ENCODE measurements at places on chromosomes 6 and 20.
A peak's percentile ranks its signal among the peaks of the same experiment; 100 is the strongest.

GRCh38 chr6:132268209-132268608 is 133.1 kb downstream of the MOXD1 start:
- DNase-seq = no peak

DNA sequence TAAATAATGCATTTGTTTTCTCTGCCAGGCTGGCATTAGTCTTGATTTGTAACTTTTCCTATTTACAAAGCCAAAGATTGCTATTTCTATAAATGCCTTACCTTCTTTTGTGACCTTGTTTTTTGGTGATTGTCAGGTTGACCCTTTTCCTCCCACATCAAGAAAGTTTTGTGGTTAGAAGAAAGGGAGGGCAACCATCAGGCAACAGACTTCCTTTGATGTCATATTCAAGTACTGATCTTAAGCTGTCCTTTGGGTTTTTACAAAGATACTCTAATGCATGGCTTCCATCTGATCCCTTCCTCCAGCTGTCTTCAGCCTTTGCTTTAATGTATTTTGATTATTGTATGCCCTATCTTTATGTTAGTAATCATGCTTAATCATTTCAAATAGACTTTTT is 23.9 kb downstream of the RNF217 start:
- no peak for DNase-seq

GRCh38 chr6:156685823-156686222 is 91.4 kb upstream of the ARID1B start:
- no peak for DNase-seq

GRCh38 chr6:82955841-82956240 is 109.8 kb downstream of the UBE3D start:
- no peak for DNase-seq

DNA sequence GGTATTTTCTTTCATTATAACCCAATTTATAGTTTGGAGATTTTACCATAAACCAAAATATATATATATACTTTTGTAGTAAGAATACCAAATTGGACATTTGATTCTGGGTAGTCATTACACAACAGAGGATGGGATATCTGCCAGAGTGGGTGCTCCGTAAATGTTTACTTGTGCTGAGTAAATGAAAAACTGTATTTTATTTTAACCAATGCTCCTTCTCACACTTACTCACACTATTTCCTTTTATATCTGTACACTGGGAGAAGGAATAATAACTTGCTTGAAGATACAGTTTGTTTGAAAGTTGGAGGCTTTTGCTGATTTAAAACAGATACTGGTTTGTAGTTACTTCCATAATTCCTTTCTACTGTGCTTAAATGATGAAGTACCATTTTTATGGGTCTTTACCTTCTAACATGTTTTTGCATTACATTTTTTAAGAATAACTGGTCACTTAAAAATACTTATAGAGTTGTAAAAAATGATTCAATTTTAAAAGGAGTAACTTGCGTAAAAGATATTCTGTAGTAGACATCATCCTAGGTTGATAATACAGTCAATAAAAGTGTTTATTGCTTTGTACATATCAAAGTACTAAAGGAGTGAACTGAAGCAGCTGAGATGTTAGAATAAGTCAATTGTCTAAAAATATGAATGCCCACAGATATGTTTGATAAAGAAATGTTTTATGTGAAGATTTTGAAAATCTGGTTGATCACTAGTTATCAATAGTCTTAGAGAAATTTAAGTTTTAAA is 411.7 kb downstream of the UTRN start:
- no peak for DNase-seq

- no peak for DNase-seq
These were observed 343.9 kb downstream of the SOX4 start for GRCh38 chr6:21937466-21937865.

DNA sequence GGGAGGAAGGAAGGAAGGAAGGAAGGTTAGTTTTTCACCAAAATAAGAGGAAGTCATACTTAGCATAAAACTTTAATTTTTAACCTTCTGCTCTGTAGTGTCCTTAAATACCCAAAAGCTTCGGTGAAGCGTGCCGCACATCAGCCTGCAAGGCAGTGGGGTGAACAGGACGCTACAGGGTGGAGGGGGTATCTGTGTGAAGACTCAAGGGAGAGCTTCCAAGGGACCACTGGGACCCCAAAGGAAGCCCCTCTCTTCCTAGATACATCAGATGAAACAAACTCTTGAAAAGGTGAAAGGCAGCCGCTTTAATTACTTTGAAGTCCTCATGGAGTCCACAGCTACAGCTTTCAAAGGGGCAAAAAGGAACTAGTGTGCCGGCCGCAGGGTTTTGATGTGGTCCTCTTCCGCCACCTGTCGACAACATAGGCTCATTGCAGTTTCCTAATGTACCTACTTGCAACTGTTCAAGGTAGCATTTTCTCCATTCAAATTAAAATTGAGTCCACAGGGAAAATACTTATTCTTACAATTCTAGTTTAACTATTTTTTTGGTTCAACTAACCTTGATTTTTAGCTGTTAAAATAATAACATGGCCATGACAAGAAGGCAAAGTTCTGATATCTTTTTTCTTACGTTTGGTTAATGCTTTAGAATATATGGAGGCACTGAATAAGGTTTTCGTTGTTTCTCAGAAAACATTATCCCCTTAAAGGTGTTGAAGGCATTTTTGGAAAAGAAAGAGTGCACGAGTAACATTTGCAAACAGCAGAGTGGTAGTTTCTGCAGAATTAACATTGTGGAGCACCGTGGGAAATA is 135.0 kb upstream of the RIPOR2 start:
- DNase-seq = peak; percentile 50

DNA sequence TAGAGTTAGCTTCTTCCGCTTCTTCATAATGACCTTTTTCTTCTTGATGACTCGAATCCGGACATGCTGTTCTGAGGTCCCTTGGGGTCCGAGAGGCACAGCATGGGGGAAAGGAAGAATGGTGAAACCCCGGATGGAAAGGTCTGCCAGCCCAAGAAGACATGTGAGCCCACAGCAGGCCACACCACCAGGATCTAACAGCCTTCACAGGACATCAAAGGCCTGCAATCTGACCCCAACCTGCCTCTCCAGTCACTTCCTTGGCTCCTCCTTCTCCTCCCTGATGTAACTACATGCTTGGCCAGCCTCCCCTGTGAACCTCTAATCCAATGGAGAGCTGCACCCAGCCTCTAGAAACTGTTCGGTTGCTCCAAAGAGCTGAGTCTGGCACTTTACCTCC is 1.6 kb downstream of the CPXM1 start:
- no peak for DNase-seq

- DNase-seq = no peak
These were observed 33.8 kb upstream of the MRPS10 start for GRCh38 chr6:42251500-42251899.

Measured in DMS 273 treated with DMSO at 0.1 percent for 48 hours (cell line).